ENCODE measurements at places on chromosomes 1 and 21.
A peak's percentile ranks its signal among the peaks of the same experiment; 100 is the strongest.

- no peak for DNase-seq
Measured at GRCh38 chr1:40312238-40313205, 4.6 kb downstream of the COL9A2 start.

DNA sequence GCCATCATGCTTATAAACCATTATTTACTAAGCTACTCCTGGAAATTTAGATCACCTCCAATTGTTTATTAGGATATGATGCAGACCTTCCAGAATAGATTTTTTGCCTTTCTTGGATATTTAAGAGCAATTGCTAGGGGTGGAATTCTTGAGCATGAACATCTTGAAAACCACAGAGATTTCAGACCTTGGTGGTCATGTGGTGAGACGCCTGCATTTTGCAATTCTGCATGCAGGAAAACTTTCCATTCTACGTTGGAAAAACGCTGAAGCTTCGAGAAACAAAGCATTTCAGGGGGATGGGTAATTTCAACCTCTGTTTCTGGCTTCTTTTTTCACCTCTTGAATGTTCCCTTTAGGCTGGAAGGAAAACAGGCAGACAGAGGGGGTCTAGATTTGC is 596.3 kb downstream of the KIF26B start:
- no peak for DNase-seq

DNA sequence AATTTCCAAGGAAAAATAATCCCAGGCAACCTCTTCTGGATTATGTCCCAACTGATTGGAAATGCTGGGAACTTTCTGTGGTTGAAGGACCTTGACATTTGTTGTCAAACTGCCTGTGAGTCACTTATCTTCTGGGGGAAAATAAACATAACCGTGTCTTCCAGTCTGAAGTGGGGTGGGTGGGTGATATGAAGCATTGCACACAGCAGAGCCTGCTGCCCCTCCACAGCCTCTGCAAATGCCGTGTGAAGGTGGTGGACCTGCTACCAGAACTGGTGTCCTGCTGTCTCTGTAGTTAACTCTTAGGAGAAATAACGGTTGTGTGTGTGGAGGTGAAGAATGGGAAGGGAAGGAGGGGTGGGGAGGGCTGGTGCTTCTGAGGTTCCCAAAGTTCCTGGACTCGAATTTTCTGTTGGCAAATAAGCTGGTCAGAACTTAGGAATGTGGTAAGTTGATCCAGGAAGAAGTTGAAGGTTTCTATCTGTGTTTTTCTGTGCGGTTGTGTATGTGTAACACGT is 23.2 kb downstream of the GALNT2 start:
- no peak for DNase-seq

GRCh38 chr1:245566952-245567351 is 412.2 kb downstream of the KIF26B start:
- DNase-seq = no peak

- DNase-seq = no peak
Measured at GRCh38 chr1:6301526-6301925, 40.6 kb upstream of the GPR153 start.

DNA sequence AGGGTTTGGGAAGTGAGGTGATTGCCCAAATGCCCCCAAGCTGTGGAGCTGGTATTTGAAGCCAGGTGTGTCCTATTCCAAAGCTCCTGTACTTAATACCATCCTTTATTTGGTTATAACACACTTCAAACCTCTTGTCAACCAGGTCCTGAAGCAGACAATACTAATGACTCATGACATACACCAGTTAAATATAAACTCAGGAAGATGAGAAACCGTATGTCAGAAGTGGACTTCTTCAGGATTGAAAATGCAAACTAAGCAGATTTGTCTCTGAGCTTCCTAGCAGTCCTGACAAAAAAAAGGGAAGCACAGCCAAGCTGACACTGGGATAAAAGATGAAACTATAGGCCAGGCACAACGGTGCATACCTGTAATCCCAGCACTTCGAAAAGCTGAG is 70.6 kb downstream of the ALPL start:
- DNase-seq = no peak

DNA sequence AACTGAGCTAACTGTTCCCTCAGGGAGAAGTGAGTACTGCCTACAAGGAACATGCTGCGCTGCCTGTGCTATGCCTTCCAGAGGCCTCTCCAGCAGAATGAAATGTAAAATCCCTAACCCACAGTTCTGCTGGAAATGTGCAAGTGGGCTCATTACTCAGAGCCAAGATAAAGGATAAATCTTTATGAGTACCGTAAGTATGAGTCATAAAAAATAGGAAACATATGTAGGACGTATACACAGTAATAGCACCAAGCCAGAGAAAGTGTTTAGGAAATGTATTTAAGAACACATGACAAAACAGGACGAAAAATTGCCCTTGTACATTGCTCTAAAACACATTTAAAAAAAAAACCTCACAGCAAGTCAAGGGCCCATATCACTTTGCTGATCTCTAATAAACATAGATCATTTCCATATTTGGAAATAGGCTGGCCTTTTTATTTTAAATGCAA is 104.6 kb downstream of the TGFBR3 start:
- no peak for DNase-seq

DNA sequence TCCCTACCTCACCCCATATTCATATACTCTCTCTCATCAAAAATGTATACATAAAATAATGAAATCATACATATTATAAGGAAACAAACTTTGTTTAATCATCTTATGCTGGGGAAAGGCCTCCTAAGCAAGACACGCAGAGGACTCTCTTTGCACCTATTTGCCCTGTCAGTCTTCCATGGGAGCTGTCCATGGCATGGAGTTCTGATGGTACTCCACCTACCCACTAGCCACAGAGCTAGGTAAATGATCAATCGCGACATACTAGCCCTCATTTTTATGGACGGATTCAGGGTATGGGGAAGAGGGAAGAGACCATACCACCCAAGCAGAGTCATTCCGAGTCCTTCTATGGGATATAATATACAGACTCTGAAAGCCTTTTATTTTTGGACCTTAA is 131.0 kb downstream of the CSMD2 start:
- DNase-seq = no peak

- no peak for DNase-seq
Measured at GRCh38 chr21:42038826-42039425, 28.8 kb upstream of the ZBTB21 start.

DNA sequence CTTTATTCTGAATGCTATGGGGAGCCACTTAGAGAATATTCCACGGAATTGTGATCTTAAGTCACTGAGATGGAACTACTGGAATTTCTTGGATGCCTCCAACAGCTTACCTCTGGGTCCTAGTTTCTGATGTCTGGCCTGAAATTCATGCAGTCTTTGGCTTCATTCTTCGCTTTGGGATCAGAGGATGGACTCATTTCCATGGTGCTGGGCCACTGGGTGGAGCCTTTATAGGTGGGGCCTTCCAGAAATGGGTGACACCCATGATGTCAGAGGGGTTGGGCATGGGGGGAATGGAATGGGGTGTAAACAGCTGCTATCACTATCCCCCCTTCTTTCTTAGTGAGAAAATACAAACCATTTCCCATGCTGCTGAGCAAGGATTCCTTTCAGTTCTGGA is 73.7 kb upstream of the FGGY start:
- DNase-seq = no peak

- no peak for DNase-seq
Measured at GRCh38 chr1:160377585-160378206, 10.8 kb downstream of the NHLH1 start.

GRCh38 chr1:10108134-10108663 is 75.4 kb downstream of the UBE4B start:
- peak; percentile 11 for DNase-seq

DNA sequence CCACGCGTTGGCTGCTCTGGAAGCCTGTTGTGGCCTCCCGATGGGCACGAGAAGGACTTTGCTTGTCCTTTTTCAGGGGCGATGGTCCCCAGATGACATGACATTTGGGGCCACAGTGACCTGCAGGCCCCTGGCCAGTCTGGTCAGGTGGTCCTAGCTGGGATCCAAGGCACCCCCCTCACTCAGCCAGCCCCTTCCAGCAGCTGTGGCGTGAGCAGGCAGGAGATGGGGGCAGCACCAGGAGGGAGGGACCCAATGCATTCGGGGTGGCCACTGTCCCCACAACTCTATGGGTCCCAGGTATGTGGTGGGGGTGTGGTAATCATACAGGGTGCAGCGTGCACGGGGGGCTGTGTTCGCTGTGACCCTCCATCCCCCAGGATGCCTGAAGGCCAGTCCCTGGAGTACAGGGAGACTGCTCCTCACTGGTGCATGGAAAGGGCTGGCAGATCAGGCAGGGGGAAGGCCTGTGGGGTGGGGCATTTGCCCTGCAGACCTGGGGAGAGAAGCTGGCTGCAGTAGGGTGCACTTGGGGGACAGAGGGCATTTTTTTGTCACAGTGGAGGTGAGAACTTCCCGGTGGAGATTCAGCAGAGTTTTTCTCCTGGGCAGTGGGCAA is 31.7 kb downstream of the WNT3A start:
- no peak for DNase-seq

GRCh38 chr21:42223826-42224575 is 5.1 kb downstream of the ABCG1 start:
- DNase-seq = no peak

DNA sequence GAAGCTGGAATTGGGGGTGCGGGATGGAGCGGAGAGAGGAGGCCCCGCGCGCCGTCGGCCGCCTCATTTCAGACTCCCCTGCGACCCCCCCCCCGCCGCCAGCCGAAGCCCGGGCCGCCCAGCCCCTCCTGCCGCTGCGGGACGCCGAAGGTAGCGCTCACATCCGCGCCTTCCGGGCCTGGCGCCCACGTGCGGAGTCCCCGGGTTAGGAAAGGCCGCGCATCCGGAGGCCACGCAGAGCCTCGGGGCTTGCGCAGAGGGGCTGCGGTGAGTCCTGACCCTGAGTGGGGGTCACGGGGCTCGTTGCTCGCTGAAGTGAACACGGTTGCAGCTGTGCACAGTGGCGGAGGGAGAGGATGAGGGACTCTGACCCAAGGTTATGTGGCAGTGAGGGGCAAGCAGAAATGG is 552 bp upstream of the ZNF496 start:
- no peak for DNase-seq

- DNase-seq = no peak
Measured at GRCh38 chr1:11707621-11708276, 16.2 kb downstream of the DRAXIN start.
